ENCODE measurements at places on chromosomes 5 and 9. TPM values are rescaled to one million over a fixed set of nuclear protein-coding genes. Genes with fewer than 3 reads are reported as not detected.

DNA sequence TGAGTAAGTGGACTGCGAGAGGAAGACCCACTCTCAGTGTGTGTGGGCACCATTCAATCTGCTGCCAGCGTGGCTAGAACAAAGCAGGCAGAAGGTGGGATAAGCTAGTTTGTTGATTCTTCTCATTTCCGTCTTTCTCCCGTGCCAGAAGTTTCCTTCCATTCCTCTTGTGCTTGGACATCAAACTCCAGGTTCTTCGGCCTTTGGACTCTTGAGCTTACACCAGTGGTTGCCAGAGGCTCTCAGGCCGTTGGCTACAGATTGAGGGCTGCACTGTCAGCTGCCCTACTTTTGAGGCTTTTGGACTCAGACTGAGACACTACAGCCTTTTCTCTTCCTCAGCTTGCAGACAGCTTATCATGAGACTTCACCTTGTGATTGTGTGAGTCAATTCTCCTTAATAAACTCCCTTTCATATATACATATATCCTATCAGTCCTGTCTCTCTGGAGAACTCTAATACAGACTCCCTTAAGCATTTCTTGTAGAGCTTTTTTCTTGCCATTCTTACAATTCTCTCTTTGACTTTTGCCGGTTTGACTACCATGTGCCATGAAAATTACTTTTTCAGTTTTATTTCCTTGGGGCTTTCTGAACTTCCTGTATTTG, 494.9 kb downstream of the PRR16 start:
- H3K4me3 ChIP-seq: no peak overlapping the region
- H3K4me1 ChIP-seq: no peaks in the 10 kb centered on the region
- no peaks in the 10 kb centered on the region for H3K27me3 ChIP-seq
- no peak for DNase-seq
- no peak overlapping the region for H3K27ac ChIP-seq
- H3K36me3 ChIP-seq: no peaks in the 10 kb centered on the region

DNA sequence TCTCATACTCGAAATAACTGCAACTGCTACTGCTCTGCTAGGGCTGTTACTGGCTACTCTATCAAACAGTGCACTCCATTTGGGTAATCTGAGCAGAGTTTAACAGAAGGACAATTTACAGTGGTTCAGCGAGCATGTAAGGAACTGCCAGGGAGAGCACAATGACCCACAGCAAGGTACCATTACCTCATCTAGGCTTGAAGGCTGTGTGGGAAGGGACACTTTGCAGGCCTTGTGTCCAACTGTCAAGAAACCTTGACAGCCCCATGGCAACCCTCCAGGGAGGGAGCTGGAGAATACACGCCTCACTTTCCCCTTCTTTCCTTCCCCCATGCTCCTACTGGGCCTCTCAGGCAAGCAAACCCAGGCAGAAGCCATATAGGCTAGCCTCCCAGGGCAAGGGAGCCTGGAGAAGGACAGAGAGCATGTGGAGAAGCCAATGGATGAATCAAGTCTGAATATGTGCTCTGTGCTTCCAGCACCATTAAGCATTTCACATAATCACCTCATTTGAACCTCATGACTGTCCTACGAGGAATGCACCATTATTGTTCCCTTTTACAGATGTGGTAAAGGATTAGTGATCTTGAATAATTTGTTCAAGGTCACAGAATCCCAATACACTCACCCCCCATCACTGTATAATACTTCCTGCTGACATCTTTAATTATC, 49.9 kb upstream of the JAK2 start:
- no peaks in the 10 kb centered on the region for H3K4me1 ChIP-seq
- DNase-seq: no peak
- no peak overlapping the region for H3K27ac ChIP-seq
- no peaks in the 10 kb centered on the region for H3K36me3 ChIP-seq
- no peak overlapping the region for H3K4me3 ChIP-seq

- DNase-seq: no peak
- no peaks in the 10 kb centered on the region for H3K36me3 ChIP-seq
- no peak overlapping the region for H3K27ac ChIP-seq
- no peak overlapping the region for H3K4me3 ChIP-seq
- H3K4me1 ChIP-seq: no peaks in the 10 kb centered on the region
- no peaks in the 10 kb centered on the region for H3K27me3 ChIP-seq
Measured at GRCh38 chr9:6925836-6926235, 168.1 kb downstream of the KDM4C start.

DNA sequence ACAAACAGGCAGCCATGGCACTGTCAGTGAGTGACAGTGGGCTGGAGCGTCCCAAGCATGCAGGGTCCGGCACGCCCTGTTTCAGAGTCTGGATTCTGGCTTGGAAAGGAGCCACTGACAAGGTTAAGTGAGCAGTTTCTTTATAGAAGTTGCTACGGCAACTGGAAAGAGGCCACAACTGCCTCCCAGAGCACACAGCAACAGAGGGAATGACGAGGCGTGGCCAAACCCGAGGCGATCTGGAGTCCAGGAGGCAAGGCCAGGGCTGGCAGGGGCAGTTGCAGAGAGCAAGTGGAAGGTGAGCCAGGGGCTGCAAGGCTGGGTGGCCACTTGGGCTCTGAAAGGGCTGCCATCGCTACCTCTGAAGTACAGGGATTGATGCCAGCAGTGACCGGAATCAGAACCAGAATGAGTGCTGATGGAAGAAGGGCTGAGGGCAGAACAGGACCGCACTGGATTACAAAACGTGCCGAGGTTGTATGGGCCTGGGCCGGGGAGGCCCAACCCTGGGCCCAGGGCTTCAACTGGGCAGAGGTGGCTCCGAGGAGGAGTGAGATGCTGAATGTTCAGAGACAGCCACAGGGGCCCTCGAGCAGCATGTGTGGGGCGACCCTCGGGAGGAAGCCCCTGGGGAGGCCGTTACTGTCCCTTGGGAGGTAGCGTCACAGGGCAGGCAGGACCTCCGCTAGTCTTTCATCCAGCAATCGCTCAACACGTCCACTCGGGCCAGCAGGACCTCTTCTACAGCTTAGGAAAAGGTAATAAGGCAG, 4.6 kb downstream of the MRPL41 start:
- peaks cover 24% of the 10 kb centered on the region for H3K4me1 ChIP-seq
- DNase-seq: no peak
- no peak overlapping the region for H3K4me3 ChIP-seq
- H3K27ac ChIP-seq: peak overlapping the region; percentile 40

Gene PCDHB14
- total RNA-seq: 9.4 TPM

Gene ANKRD18B
- total RNA-seq: not detected
